RPMI7951 (cell line): ENCODE measurements at places on chromosomes 16 and 17. TPM values are rescaled to one million over a fixed set of nuclear protein-coding genes. Genes with fewer than 3 reads are reported as not detected.

DNA sequence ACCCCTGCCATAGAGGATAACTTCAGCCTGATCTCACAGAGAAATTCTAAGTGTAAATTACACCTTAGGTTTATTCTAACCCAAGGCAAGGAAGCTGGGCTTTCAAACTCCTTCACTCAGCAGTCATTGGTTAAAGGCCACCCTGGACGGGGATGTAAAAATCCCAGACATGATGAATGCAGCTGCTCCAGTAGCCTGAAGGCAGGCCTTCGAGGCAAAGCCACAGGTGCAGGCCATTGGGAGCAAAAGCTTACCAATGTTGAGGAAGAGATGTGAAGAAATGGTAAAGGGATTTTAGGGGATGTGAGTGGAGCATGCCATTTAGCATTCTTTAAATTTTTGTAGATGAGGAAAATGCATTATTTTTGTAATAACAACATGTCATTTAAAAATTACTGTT lies 514.4 kb downstream of the XYLT1 start:
- no peak for DNase-seq

DNA sequence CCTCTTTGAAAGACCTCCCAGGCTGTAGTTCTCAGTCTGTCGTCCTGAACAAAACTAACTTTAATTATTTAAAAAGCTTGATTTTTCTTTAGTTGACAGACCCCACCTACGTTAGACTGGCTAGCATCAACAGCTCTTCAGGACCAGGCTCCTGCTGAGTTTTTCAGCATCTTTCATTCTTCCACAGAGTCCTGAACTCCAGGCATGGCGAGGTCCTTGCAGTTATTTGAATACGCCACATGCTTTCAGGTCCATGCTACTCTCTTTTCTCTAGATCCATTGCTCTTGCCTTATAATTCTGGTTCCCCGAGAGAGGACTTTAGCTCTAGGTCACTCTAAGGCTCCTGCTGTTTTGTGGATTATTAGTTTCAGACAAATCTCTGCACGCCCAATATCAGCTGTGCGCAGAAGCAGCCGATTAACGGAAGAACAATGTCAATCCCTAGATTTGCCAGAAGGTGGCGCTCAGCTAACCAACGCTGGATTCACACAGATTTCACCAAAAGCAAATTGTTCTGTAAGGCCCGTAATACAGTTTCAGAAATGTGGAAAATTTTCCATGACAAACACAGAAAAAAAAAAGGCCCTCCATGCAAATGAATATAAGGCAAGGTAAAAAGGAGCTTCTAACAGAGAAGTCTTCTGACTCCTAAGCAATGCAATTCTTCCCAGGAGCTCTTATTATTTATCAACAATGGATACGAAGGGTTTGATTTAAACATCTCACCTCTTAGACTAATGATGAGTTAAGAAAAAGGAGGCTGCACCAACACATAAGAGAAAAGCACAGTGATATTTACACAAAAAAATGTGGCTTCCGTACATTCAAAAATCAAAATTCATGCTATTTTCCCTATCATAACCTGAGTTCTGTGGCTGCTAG lies 33.5 kb upstream of the BCO1 start:
- peak; percentile 54 for DNase-seq

- no peak for DNase-seq
These were observed 6.3 kb downstream of the NOL3 start for GRCh38 chr16:67176662-67177061.

The RAP1GAP2 gene
- total RNA-seq = 1.2 and 1.3 TPM in 2 replicates

DNA sequence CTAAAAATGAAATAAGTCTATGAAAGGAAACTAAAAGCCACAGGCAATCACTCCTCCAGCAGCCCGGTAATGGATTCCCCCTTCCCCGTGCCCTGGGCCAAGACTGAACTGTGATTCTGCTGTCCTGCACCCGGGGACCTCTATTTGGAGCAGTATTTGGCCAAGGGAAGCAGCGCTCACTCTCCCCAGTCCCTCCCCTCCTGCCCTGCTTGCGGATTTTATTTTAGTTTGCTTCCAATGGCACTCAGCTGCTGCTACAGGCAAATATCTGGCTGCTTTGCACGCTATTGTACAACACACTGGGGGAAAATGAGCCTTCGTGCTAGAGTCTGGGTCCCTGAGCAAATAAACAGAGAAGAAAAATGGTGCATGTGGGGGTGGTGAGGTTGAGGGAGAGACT lies 975.7 kb upstream of the RBFOX1 start:
- DNase-seq = no peak

The CHST4 gene
- not detected in 2 replicates for total RNA-seq
